SK-N-DZ (cell line): ENCODE measurements at places on chromosomes 12 and 14.
A peak's percentile ranks its signal among the peaks of the same experiment; 100 is the strongest.

- peak; percentile 36 for DNase-seq
Observed at GRCh38 chr12:89907659-89908058, 199.0 kb upstream of the ATP2B1 start.

DNA sequence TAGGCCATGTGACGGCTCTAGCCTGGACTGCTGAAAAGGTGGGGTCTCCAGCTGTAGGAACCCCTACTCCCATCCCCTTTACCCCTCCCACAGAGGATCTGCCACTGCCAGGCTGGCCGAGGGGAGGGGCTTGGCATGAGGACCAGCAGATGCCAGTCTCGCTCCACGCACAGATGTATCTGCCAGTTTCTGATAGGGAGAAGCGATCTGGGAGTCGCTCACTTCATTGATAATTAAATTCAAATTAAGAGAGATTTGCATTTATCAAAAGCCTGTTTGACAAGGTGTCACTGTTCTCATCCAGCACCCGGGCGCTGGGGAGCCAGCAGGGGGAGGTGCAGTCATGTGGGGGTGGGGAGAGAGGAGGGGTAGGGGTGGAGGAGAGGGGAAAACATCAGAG, 217.6 kb upstream of the MYL2 start:
- DNase-seq, result no peak

DNA sequence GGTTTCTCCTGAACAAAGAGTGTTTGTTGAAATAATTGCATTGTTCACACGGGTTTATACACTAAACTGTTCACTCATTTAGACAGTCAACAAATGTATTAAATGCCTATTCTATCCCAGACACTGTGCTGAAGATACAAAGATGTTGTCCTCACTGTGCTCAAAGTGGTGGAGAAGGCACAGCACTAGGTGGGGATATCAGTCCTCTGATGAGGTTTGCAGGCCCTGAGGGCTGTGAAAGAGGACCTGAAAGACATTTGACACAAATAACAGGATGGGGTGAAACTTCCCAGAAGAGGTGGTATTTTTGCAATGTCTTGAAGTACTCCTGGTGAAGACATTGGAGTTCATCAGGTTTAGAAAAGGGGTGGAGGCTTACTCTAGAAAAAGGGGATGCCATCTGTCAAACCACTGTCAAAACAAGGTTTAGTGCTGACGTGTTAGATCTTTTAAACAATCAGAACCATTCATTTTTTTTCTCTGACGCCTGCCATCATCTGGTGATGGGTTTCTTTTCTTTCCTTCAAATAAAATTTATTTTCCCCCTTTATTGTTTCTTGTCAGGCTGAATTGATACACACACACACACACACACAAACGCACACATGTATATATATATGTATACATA, 69.5 kb downstream of the ACSS3 start:
- DNase-seq, result no peak

DNA sequence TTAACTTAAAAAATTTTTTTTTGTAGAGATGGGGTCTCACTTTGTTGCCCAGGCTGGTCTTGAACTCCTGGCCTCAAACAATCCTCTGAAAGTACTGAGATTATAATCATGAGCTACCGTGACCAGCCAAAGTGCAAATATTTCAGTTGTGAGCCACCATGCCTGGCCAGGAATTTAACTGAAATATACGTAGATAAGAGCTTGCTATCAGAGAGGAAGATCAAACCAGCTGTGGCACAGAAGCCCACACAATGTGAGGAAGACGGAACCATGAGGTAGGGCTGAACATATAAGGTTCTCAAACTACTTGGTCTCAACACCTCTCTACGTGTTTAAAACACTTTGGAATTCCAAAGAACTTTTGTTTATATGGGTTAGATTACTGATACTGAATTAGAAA, 29.1 kb downstream of the ATG14 start:
- no peak for DNase-seq
